H54 (cell line): ENCODE measurements at places on chromosomes 2 and 18.
A peak's percentile ranks its signal among the peaks of the same experiment; 100 is the strongest.

GRCh38 chr2:67013821-67014220 is 383.3 kb upstream of the ETAA1 start:
- DNase-seq, result no peak

DNA sequence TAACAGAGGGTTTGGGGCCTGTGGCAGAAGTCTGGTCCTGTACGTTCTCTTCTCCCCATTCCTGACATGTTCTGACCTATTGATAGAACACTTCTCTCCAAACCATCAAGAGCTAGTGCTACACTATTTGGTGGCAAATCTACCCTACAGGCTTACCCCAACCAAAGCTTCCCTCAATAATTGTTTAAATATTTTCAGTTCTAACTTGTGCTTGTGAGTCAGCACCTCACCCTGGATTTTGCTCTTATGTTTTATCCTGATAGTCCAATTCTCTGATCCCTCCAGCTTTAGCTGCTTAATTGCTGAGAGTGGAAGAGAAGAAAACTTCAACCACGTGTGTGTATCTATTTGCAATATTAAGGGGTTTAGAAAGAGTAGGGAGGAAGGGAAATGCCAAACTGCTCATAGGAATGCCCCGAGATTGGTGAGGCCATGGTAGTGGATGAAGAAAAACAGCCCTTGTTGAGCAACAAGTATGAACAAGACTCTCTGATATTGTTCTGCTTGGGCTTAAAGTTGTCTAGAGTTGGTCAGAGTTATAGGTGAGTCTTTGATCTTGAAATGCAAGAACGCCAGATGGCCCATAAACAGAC is 67.8 kb upstream of the PARD3B start:
- no peak for DNase-seq

DNA sequence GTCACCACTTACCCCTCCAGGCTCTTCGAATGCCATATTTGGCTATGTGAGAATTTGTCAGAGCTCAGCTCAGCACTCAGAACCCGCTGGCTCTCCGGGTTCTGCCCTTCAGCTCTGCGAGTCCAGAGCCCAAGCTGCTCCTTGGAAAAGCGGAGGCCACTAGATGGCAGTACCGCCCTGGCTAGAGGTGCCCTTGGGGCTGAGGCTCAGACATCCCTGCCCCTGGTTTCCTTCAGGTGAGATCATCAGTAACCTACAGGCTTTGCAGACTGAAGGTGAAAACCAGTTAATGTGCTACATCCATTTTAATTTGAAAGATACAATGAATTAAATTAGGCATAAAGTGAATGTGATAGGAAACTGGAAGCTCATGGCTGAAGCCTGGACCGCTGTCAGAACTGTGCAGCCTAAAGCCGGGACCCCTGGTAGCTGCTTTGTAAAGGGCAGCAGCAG is 285.6 kb downstream of the AGAP1 start:
- peak; percentile 71 for DNase-seq

GRCh38 chr18:76121011-76121410 is 374.0 kb downstream of the ZNF516 start:
- DNase-seq, result no peak

- no peak for DNase-seq
Observed at GRCh38 chr2:122707224-122707824, 951.9 kb downstream of the TSN start.

- no peak for DNase-seq
Observed at GRCh38 chr2:217900010-217900779, 102.6 kb downstream of the TNS1 start.

GRCh38 chr2:7281231-7282201 is 364.3 kb downstream of the RNF144A start:
- no peak for DNase-seq

- DNase-seq, result no peak
Observed at GRCh38 chr2:30323499-30323898, 92.2 kb downstream of the LBH start.

DNA sequence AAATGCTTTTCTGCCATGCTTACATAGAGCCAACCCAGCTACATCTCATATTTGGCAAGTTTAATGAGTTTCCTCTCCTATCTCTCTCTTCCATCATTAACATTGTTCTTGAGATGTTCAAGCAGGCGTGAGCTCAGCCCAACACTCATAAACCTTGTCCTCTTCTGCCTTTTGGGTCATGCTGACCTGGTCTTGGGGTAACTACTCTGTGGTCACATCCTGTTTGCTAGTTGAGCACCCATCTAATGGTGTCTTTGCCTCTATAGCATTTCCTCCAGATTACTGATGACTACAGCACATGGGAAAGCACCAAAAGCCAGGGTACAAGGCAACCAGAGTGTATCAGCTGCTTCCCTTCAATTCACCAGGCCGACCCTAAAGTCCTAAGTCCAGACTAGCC is 366.9 kb upstream of the HNRNPA3 start:
- no peak for DNase-seq

- no peak for DNase-seq
Observed at GRCh38 chr2:175143191-175143590, 24.8 kb downstream of the ATF2 start.

- no peak for DNase-seq
Observed at GRCh38 chr2:211836409-211836808, 702.2 kb downstream of the ERBB4 start.

- DNase-seq, result no peak
Observed at GRCh38 chr2:42348113-42348805, 12.8 kb downstream of the COX7A2L start.

DNA sequence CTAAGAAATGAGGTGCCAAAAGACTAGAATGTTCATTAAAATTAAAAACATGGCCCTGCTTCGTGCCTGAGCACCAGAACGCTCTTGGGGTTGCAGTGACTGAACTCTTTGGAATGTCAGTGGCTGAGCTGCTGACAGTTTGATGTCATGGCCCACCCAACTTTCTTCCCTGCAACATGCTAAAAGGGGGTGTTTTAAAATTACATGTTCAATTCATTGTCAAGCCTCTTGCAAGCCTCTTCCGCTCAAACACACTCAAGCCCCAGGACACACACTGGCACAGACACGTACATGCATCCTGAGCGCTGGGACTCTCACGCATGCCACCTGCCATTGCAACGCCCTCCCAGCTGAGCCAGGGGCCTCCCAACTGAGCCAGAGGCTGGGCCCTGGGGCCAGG is 12.6 kb downstream of the RUFY4 start:
- no peak for DNase-seq

- DNase-seq, result no peak
Observed at GRCh38 chr18:69495338-69495737, 94.7 kb downstream of the DOK6 start.

DNA sequence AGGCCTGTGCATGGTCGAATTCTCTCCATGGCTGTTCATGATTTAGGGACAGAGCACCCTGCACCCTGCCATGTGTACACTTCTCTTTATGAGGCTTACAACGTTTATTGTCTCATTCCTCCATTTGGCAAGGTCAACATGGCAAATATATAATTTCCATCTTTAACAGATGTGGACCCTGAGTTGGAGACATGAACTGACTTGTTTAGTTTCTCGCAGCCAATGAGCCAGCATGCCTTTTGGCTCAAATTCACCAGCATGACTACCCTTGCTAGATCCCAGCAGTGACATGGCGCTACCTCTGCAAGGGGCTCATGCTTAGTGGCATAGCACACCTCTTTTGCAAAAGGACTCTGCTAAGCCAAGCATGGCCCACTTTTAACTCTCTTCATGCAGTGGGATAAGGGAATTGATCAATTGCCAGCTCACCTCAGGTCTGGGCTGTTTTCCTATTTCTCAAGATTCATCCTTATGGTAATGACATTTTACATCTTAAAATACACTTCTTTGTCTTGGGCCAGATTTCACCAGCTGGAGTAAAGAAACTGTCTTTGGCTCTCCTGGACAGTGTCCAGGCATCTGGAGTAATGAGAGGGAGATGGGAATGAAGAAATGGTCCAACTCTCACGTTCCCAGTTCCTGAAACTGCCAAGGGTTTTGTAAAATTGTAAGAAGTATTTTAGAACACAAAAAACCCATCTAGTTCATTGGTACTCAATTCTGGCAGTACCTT is 159.5 kb downstream of the SETBP1 start:
- DNase-seq, result no peak

GRCh38 chr2:10914272-10914693 is 2.5 kb downstream of the KCNF1 start:
- DNase-seq, result peak; percentile 42

DNA sequence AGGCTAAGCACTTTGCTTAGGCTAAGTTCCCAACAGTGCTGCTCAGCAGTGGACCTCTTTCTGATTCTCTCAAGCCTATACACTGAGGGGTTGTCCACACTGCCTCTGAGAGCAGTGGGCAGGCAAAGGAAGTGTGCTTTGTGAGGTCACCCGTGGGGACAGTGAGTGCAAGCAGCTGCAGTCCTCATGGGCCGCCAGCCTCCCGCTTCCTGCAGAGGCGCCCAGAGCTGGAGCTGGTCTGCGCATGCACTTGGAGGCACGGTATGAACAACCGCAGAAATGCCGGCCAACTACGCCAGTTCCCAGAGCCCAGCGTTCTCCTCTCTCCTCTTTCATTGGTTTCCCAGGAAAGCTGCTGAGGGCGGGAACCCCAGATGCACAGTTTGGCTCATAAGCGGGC is 149.5 kb upstream of the DLX2 start:
- no peak for DNase-seq

- no peak for DNase-seq
Observed at GRCh38 chr18:26555804-26556553, 7.6 kb upstream of the KCTD1 start.

DNA sequence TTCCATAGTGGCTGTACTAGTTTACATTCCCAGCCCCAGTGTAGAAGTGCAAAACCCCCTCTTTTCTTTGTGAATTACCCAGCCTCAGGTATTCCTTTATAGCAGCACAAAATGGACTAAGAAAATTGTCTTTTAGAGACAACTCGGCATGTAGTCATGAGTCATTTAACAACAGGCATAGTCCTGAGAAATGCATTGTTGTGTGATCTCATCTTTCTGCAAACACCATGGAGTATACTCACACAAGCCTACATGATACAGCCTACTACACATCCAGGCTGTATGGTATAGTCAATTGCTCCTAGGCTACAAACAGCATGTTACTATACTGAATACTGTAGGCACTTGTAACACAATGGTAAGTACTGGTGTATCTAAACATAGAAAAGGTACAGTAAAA is 44.4 kb upstream of the MBP start:
- DNase-seq, result no peak

- no peak for DNase-seq
Observed at GRCh38 chr2:135831180-135831812, 5.7 kb downstream of the LCT start.

- no peak for DNase-seq
Observed at GRCh38 chr2:19868701-19869580, 32.8 kb downstream of the TTC32 start.

DNA sequence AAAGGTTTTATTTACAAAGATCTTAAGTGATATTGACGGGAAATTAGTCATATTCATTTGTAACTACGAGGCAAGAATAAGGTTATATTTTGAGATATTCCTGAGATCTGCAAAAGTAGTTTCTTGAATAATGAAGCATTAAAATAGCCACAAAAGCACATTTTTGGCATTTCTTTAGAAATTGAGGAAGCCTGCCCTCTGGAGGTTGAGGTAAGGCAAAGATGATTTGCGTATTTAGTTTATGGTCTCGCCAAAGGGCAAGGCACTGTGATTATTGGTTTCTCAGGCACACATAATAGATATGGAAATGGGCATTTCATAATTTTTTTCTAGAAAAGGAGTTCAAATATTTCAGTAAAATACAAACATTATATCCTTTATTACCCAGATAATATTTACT is 143.7 kb upstream of the RPRM start:
- no peak for DNase-seq

- peak; percentile 46 for DNase-seq
Observed at GRCh38 chr2:169734169-169734847, 676 bp downstream of the KLHL23 start.

DNA sequence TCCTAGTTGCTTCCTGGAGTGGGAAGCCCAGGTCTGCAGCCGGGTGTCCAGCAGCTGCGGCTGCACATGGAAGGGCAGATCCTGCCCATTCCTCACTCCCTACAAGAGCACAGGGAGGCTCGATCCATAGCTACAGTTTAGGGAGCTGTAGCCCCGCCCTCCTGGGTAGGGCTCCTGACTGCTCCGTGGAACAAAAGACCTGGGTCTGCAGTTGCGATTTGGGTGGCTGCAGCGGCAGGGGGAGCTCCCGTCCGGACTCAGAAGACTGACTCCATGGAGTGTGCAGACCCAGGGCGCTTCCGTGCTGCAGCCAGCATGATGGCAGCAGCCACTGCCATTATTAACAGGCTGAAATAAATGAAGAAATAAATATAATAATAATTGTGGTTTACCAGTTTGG is 157.3 kb downstream of the CTNNA2 start:
- DNase-seq, result no peak

GRCh38 chr2:30026091-30027055 is 105.0 kb upstream of the ALK start:
- peak; percentile 50 for DNase-seq

DNA sequence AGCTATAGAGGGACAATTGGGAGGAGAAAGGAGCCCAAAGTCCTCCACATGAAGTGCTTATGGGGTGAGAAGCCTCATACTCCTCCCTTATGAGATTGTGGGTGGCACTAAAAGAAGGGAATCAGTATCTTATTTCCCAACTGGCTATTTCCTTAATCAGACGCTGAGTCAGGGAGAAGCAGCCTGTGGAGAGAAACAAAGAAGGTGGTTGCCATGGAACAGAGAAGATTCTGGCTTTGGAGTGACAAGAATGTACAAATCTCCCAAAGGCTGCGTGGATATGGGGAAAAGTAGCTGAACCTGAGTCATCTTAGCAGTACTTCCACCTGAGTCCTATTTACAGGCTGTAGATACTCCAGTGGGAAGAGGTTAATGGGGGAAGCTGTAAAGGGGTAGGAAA is 115.8 kb upstream of the CWC22 start:
- no peak for DNase-seq

- DNase-seq, result no peak
Observed at GRCh38 chr2:240240017-240240734, 99.7 kb upstream of the OTOS start.

DNA sequence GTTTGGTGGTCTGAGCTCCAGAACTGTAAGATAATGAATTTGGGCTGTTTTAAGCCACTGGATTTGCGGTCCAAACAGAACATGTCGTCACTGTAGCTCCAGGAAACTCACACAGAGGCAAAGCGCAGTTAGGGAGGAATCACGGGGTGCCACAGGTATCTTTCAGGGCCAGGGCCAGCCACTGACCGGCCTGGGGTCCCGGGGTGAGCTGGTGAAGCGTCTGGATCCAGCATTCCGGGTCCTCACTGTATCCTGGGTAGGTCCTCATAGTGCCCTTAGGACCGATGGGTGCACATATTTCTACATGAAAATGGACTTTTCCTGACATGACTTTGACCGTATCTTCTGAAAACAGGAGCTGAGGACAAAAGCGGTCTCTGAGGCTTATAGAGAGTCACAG is 196.0 kb upstream of the HDAC4 start:
- DNase-seq, result no peak

- DNase-seq, result no peak
Observed at GRCh38 chr18:79899609-79900445, 51.6 kb downstream of the SLC66A2 start.

- no peak for DNase-seq
Observed at GRCh38 chr2:98357849-98358248, 11.6 kb downstream of the CNGA3 start.

- no peak for DNase-seq
Observed at GRCh38 chr2:173150087-173150486, 74.4 kb downstream of the MAP3K20 start.

GRCh38 chr2:215825707-215826106 is 187.6 kb downstream of the MREG start:
- no peak for DNase-seq
